ELF-1 (cell line): ENCODE measurements at places on chromosomes 1 and 21.

DNA sequence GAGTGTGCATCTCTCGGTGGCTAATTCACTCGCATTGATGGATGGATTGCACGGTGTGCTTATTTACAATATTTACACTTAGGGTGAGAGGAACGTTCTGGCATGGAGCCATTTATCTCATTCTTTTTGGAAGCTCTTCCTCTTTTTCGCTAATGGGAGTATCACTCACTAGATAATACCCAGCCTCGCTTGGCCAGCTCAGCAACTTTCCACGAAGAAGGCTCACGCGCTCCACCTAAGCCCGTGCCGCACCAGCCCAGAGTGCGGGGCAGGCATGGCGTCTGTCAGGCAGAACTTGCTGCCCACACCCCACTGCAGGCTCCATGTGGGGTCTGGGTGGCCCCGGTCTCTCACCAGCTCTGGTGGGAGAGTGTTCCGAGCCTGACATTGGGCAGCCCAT lies 484.9 kb downstream of the NPHP4 start:
- no peak for DNase-seq

DNA sequence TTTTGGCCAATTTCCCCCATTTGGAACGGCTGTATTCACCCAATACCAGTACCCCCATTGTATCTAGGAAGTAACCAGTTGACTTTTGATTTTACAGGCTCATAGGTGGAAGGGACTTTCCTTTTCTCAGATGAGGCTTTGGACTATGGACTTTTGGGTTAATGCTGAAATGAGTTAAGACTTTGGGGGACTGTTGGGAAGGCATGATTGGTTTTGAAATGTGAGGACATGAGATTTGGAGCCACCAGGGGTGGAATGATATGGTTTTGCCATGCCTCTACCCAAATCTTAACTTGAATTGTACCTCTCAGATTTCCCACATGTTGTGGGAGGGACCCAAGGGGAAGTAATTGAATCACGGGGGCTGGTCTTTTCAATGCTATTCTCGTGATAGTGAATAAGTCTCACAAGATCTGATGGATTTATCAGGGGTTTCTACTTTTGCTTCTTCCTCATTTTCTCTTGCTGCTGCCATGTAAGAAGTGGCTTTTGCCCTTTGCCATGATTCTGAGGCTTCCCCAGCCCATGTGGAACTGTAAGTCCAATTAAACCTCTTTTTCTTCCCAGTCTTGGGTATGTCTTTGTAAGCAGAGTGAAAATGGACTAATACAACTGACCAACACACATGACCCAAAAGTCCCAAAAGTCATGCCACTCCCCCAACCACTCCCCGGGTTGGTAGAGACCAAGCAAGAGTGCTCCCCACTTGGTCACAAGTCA lies 35.4 kb upstream of the ZNF496 start:
- no peak for DNase-seq

- DNase-seq = peak; percentile 96
Measured at GRCh38 chr21:25997788-25998611, 172.6 kb downstream of the APP start.

DNA sequence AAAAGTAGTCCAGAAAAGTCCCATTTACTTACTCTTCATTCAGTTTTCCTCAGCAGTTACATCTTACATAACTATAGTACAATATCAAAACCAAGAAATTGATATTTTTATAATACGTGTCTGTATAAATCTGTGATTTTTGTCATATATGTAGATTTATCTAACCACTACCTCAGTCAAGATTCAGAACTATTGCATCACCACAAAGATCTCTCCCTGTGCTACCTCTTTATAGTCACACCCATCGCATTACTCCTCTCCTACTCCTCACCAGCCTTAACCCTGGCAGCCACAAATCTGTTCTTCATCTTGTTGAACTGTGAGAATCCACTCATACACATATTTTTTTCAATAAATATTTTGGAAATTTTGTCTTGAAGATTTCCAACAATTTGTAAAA lies 72.5 kb downstream of the RALGPS2 start:
- DNase-seq = no peak

DNA sequence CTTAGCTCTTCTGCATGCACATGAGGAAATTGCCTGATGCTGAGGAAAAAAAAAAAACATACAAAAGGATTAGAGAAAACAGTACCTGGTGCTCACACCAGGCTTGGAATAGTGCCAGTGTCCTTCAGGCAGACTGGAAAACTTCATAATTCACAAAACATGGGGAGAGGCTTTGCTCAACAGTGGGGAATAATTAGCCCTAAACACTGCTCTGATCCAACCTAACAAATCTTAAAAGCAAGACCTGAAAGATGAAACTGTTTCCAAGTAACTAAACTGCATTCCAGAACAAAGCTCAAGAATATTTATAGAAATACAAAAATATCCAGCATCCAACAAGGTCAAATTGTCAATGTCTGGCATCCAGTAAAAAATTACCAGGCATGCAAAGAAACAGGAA lies 124.8 kb downstream of the AK5 start:
- DNase-seq = no peak

DNA sequence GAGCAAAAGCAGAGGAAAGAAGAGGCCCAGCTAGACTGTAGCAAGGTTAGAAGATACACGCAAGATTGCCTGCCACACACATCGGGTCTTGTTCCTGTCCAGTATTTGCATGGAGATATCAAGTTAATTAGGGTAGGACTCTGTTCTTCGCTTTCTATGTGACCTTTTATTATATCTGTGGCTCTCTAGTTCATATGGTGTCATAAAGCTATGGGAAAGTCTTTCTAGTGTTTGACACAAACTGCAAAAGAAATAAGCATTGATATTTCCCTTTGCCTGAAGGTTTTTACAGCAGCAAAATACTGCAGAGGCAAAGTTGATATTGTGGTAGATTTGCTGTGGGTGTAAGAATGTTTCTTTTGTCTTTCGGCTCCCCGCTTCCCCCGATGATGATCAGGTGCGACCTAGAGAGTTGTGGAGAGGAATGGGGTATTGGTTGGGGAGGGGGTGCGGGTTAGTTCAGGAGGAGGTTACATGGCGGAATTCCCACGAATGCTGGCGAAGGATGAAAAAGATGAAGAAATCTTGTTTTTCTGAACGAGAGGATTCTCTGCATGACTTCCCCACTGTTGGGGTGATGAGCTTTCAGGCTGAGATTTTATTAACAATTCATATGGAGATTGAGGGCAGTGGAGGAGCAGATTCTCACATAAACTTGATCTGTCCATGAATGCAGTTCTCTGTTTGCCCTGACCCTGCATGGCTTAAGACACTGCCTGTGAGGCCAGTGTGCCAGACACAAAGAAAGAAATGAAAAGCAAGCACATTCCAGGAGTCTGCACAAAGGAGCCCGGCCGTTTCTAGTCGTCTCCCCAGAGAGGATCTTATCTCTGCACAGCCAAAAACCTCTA lies 550.2 kb downstream of the USP25 start:
- peak; percentile 56 for DNase-seq

DNA sequence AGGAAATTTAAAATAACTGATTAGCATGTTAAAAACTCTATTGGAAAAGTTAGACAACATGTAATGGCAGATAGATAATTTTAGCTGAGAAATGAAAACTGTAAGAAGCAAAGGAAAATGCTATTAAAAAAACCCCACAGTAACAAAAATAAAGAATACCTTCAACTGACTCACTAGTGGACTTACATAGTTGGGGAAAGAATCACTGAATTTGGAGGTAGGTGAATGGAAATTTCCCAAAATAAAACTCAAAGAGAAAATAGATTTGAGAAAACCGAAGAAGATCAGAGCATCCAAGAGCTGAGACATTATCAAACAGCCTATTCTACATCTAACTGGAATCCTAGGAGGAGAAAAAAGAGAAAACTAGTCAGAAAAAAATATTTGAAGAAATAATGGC lies 34.7 kb downstream of the PDE4B start:
- DNase-seq = no peak

DNA sequence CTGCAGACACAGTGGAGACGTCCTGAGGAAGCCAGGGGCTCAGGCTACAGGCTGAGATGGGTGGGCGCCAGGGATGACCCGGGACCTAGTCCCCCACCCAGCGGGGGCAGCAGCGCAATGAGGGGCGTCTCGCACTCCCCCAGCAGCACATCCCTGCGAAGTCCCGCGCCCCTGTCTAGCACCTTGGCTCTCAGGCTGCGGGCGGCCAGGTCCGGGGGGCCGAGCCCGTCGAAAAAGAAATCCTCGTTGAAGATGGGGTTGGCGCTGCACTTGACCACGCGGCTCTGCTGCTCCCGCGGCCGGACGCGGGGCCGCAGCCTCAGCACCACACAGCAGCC lies 1.8 kb downstream of the C2CD4D start:
- no peak for DNase-seq

GRCh38 chr1:4170548-4171340 lies 270.7 kb upstream of the C1orf174 start:
- no peak for DNase-seq

DNA sequence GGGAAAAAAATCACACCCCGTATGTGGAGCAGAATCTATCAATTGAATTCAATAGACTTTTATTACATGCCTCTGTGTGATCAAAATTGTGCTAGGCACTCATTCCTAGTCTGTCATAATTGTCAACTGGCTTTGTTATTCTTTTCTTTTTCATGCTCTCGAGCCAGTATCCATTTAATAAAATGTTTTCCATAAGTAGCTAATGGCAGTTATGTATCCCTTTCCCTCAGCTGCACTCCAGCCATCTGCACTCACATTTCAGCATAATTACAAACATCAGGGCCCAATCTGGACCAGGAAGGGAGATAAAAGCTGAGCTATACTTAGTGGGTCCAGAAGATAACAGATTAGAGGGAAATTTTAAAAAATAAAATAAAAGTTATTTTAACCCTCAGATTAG lies 15.9 kb downstream of the RGS5 start:
- DNase-seq = no peak

DNA sequence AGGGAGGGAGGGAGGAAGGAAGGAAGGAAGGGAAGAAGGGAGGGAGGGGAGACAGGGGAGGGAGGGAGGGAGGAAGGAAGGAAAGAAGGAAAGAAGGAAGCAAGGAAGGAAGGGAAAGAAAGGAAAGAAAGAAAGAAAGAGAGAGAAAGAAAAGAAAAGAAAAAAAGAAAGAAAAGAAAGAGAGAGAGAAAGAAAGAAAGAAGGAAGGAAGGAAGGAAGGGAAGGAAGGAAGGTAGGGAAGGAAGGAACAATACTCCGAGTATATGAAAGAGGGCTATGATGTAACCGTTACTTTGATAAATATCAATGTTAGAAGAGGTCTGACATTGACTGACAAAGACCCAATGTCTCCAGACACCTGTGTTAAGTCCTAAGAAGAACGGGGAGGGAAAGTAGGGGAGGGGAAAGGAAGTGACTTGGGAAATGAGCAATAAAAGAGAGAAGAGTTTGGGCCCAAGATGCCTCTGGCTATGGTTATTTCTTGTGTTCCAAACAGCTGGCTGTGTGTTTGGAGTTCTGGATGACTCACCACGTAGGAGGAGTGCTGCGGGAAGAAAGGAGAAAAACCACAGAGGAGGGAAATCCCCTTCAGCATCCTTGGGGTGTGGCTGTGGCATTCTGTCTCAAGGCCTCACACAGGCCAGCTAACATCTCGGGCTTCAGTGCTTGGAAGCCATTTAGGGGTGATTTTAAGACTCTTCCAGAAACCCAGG lies 37.0 kb upstream of the RXRG start:
- peak; percentile 70 for DNase-seq

GRCh38 chr1:168161459-168161858 lies 17.3 kb upstream of the TIPRL start:
- no peak for DNase-seq
